ENCODE measurements at places on chromosomes 3 and 15.

DNA sequence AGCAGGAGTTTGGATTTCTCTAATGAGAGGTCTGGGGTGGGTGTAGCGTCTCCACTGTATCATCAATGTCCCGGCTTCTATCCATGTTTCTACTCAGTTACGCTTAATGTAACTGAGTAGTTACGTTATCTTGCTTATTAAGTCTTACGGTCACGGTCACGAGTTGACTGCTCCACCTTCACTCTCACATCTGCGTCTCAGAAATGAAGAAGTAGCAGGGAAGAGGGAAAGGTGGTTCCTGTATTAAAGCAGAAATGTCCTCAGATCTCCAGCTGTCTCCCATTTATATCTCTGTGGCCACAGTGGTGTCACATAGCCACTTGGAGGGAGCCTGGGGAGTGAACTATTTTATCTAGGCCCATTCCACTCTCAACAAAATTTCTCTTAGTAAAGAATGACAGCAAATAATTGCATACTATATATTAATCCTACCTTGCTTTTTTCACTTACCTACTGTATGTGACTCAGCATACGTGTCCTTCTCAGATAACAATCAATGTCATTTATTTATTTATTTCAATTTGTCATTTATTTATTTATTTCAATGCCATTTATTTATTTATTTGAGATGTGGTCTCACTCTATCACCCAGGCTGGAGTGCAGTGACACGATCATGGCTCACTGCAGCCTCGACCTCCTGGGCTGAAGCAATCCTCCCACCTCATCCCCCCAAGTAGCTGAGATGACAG lies 39.7 kb upstream of the RNU6-1 start:
- DNase-seq: no peak

GRCh38 chr3:62712746-62713145 lies 162.5 kb downstream of the CADPS start:
- DNase-seq: no peak

GRCh38 chr3:10088256-10088655 lies 19.8 kb downstream of the FANCD2OS start:
- DNase-seq: no peak

DNA sequence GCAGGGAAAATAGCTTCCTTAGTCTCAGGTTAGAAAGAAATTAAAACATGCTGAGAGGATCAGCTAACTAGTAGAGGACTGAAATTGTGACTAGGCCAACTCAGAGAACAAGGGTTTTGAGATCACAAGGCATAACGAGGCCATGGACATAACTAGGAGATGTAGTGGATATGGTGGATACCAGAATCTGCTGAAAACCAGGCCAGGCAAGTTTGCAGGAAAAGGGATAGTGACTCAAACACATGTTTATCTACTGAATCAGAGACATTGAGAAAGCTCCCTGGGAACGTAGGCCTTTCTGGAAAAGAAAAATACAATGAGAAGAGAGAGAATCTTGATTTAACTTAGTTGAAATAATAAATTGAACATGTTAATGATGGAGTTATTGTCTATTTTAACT lies 326.5 kb upstream of the GBE1 start:
- peak; percentile 84 for DNase-seq

GRCh38 chr3:65672871-65673815 lies 365.6 kb downstream of the MAGI1 start:
- no peak for DNase-seq

Data from skeletal muscle cell (primary cell).